ENCODE measurements at places on chromosomes 1 and 21. TPM values are rescaled to one million over a fixed set of nuclear protein-coding genes. Genes with fewer than 3 reads are reported as not detected.

Gene AGMAT
- total RNA-seq, result 3.8 TPM

Gene GPR25
- total RNA-seq, result 2.7 TPM

Gene RBM11
- total RNA-seq, result 18.7 TPM

Gene PRKAA2
- not detected for total RNA-seq

Gene SH3D21
- 1.9 TPM for total RNA-seq

Gene RHD
- not detected for total RNA-seq

All from CD4-positive, alpha-beta T cell (primary cell).